EH (cell line): ENCODE measurements at places on chromosomes 5 and 9.

- DNase-seq = no peak
Measured at GRCh38 chr9:135693265-135693664, 6.0 kb downstream of the SOHLH1 start.

DNA sequence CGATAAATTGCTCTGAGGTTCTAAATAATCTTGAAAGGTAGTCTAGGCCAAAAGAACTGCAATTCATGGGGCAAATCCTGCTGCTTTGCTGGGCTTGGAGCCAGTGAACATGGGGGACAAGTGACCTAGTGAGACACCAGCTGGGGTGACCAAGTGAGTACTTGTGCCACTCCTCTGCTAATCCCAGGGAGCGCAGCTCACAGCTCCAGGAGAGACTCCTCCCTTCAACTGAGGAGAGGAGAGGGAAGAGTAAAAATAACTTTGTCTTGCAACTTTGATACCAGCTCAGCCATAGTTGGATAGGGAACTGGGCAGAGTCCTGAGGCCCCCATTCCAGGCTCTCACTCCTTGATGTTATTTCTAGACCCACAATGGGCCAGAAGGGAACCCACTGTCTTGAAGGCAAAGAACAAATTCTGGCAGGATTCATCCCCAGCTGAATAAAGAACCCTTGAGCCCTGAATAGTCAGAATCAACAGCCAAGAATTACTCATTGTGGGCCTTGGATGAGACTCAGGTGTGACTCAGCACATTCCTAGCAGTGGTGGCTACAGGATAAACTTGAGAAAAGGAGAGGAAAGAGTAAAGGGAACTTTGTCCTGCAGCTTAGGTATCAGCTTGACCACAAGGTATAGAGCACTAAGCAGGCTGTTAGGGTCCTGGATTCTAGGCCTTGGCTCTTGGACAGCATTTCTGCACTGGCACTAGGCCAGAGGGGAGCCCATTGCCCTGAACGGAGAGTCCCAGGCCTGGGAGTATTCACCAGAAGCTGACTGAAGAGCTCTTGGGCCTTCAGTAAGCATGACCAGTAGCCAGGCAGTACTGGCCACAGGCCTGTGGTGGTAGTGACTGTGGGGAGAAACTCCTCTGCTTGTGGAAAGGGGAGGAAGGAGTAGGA is 288.3 kb upstream of the CDH18 start:
- DNase-seq = peak; percentile 53

DNA sequence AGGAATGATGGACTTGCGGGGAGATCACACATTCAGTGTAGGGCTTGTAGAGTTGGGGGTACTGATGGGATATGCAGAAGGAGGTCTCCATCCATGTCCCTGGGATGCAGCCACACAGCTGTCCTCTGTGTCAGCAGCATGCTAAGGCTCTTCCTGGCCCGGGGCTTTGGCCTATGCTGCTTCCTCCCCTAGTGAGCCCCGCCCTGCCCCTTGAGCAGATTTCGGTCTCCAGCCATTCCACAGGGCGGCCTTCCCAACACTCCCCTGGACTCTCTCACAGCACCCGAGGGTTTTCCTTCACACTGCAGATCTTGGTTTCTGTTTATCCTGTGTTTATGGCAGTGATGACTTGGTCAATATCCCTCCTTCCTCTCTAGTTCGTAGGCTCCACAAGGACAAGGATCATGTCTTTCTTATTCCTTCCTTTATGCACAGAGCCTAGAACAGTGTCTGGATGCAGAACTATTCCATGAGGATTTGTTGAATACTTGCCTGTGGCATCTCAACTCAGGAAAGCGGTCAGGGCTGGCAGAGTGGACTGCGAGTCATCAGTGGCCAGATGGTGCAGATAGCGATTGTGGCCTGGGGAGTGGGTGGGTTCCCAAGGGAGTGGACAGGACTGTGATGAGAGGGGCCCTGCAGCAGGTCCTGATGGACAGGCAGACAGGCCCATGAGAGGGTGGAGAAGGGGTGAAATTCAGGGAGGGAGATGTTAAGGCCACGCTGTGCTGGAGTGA is 114.2 kb downstream of the RGS3 start:
- DNase-seq = peak; percentile 77

GRCh38 chr9:68834931-68835520 is 130.0 kb downstream of the PIP5K1B start:
- DNase-seq = no peak

DNA sequence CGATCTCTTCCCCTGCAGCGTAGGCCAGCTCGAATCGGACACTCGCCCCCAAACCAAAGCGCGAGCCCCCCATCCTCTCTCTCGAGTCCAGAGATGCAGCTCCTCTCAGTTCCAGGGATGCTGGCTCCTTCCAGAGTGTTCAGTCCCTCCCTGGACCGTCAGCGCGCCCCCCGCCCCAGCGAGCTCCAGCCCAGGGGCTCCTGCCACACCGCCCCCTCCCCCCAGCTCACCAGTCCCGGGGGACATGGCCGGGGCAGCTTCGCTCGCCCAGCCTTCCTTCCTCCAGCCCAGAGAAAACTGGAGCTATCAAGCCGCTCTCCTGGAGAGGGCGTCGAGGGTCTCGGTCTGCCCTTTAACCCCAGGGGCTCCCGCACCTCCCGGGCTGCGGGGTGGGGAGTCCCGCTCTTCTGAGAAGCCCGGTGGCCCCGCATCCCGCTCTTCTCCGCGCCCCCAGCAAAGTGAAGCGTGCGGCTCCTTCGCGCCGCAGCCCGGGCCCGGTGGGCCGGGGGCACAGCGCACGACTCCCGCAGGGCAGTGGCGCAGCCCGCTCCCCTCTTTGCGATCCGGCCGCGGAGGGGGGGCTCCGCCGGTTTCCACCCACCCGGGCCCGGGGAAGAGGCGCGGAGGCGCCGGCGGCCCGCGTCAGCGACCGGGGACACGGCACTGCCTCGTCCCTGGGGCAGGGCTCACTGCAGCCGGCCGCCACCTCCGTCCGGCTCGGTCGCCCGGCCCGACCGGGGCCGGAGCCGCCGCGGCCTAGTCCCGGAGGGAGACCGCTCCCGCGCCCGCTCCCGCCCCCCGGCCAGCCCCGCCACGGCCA is 587 bp downstream of the MIER3 start:
- DNase-seq = peak; percentile 13

- DNase-seq = no peak
Measured at GRCh38 chr5:133420440-133421301, 191.7 kb downstream of the FSTL4 start.

DNA sequence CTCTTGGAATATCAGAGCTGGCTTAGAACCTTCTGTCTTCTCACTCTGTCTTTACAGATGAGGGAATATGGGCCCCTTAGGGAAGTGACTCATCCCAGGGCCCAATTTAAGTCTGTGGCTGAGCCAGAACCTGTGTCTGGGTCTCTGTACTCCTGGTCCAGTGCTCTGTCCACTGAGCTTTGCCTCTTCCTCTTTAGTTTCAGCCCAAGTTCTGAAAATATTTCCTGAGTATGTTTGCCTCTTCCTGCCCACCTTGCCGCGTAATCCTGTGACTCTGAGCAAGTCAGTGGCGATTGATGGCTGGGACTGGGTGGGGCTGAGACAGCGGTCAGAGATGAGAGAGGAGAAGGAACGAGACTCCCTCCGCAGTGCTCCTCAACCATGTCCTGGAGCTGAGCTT is 7.8 kb downstream of the IER5L start:
- DNase-seq = peak; percentile 53

GRCh38 chr9:136399176-136400037 is 563 bp downstream of the SNAPC4 start:
- peak; percentile 11 for DNase-seq

GRCh38 chr9:128643519-128644300 is 12.9 kb downstream of the DYNC2I2 start:
- DNase-seq = peak; percentile 35

DNA sequence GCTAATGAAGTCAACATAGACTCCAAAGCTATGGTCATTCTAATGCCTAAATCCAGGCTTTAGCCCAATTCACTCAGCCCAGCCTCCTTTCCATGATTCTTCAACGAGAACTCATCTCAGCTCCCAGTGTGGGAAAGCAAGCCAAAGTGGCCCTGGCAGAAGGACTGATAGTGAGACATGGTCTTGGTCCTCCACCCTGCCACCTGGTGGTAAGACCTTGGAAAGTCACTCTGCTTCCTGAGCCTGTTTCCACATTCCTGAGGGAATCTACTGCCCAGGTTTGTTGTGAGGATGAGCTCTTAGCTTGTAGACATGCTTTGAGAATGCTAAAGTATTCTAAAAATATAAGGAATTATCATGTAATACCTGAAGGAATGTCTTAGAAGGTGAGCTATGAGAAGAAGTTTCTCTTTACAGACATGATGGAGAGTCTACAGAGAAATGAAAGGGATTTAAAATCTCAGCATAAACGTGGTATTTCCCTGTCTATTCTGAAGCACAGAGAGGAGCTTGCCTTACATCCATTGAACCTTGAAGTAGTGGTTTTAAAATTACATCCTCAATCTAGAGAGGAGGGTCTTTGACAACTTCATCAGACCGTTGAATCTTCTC is 173.5 kb downstream of the TRIM32 start:
- peak; percentile 73 for DNase-seq

GRCh38 chr9:2939368-2939767 is 95.5 kb upstream of the PUM3 start:
- no peak for DNase-seq

GRCh38 chr5:21817668-21818369 is 1035.3 kb downstream of the CDH12 start:
- no peak for DNase-seq

- DNase-seq = peak; percentile 5
Measured at GRCh38 chr5:110040178-110040577, 350.5 kb downstream of the MAN2A1 start.

GRCh38 chr5:135488727-135489465 is 36.7 kb upstream of the TIFAB start:
- peak; percentile 88 for DNase-seq

GRCh38 chr5:135851186-135851914 is 16.9 kb downstream of the SLC25A48 start:
- no peak for DNase-seq

DNA sequence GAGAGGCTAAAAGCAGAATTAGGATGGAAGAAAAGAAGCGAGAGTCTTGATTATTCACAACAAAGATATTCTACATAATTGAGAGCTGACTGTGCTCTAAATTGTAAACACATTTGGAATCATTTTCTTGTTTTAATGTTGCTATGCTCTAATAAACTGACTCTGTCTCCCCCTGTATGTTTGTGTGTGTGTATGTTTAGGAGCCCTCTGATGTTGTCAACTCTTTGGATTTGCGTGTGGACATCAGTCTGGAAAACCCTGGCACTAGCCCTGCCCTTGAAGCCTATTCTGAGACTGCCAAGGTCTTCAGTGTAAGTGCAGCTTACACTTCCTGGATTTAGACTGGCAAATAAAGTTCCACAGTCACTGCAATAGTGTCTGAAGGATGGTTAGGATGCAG is 37.8 kb downstream of the MOCS2 start:
- DNase-seq = peak; percentile 78

- DNase-seq = no peak
Measured at GRCh38 chr5:60379907-60380306, 320.1 kb downstream of the DEPDC1B start.

- no peak for DNase-seq
Measured at GRCh38 chr5:161442471-161442870, 104.1 kb downstream of the GABRB2 start.

DNA sequence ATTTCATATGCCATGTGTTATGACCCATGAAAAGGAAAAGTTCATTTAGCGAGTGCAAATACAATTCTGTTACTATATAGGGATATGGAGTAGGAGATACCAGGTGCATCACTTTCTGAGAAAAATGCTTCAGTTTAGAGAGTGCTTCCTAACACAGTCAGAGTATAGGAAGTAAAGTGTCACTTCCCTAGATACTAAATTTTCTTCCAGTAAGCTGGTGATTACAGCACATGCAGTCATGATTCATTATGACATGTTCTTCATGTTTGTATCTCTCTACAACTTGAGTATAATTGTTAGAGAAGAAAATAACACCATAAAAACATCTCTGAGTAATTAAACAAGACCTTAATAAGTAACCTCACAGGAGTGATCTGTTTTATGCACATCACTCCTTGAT is 837.0 kb downstream of the DNAH5 start:
- DNase-seq = no peak

GRCh38 chr5:138949988-138950387 is 74.9 kb upstream of the LRRTM2 start:
- no peak for DNase-seq

GRCh38 chr5:82918311-82919031 is 158.7 kb downstream of the TMEM167A start:
- DNase-seq = peak; percentile 1

DNA sequence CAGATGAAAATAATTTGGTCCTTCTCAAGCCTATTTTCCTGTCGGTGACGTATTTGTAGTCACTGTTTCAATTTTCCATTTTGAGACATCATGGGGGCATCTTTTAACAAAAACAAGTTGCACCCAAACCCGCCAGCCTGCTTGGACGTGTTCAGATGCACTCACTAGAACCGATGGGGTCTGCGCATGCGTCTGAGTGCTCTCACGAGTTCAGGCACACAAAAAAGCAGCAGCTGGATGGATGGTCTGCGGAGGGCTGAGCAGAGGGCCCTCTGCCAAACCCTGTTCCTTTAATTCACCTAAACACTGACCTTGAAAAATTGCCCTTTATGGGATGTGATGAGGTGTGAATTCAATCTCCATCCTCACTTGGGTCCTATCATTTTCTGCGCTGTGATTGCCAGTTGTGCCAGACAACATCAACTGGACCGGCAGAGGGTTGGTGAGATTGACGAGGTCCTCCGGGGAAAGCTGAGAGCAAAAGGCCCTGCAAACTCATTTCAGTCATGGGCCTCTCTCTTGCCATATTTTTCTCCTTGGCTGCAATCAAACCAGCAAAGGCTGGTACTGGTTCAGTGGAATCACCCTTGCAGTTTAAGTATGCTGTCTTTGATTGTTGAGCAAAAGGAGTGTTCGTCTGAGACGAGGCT is 251.9 kb downstream of the NFIB start:
- no peak for DNase-seq

- DNase-seq = no peak
Measured at GRCh38 chr9:71853084-71853483, 57.9 kb downstream of the ABHD17B start.

GRCh38 chr5:176469296-176469695 is 21.1 kb downstream of the FAF2 start:
- DNase-seq = no peak

DNA sequence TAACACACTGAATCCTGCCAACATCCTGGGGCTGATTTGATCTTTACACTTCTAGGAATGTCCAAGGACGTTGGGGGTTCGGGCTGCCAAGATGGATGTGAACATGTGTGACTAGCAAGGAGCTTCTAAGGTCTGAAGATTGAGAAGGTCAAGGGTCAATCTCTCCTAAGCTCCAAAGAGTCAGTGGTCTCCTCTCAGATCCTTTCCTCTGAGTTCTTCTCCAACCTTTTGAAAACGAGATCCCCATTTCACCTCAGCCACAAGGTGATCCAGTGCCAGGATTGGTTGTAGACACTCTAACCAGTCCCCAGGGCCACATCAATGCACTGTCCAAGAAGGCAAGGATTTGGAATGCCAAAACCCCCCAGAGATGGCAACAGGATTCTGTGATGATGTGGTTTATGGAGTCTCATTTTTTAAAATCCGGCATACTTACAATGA is 266.8 kb downstream of the NDUFS4 start:
- DNase-seq = no peak

GRCh38 chr5:143514616-143515335 is 111.3 kb upstream of the NR3C1 start:
- DNase-seq = peak; percentile 78
